ENCODE measurements at places on chromosomes 5 and 9.
A peak's percentile ranks its signal among the peaks of the same experiment; 100 is the strongest.

- no peak for DNase-seq
These were observed 47.8 kb upstream of the IER5L start for GRCh38 chr9:129225815-129226214.

- DNase-seq = no peak
These were observed 336.1 kb upstream of the SLC30A5 start for GRCh38 chr5:68757626-68758212.

DNA sequence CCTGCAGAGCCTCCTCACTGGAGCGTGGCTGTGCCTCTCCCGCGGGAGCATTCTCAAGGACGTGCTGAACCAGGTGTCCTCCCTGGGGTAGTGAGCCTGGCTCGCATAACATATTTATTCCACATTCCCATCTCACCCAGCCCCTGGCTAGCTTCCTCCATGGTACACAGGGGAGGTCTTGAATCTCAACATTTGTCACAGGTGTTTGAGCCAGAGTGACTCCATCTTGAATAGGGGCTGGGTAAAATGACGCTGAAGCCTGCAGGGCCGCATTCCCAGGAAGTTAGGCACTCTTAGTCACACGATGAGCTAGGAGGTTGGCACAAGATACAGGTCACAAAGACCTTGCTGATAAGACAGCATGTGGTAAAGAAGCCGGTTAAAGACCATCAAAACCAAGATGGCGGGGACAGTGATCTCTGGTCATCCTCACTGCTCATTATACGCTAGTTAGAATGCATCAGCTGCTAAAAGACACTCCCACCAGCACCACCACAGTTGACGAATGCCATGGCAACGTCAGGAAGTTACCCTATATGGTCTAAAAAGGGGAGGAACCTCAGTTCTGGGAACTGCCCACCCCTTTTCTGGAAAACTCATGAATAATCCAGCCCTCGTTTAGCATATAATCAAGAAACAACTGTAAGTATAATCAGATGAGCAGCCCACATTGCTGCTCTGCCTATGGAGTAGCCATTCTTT lies 273.8 kb upstream of the IRX4 start:
- DNase-seq = no peak

- no peak for DNase-seq
These were observed 268.4 kb downstream of the FAM170A start for GRCh38 chr5:119897537-119898370.

DNA sequence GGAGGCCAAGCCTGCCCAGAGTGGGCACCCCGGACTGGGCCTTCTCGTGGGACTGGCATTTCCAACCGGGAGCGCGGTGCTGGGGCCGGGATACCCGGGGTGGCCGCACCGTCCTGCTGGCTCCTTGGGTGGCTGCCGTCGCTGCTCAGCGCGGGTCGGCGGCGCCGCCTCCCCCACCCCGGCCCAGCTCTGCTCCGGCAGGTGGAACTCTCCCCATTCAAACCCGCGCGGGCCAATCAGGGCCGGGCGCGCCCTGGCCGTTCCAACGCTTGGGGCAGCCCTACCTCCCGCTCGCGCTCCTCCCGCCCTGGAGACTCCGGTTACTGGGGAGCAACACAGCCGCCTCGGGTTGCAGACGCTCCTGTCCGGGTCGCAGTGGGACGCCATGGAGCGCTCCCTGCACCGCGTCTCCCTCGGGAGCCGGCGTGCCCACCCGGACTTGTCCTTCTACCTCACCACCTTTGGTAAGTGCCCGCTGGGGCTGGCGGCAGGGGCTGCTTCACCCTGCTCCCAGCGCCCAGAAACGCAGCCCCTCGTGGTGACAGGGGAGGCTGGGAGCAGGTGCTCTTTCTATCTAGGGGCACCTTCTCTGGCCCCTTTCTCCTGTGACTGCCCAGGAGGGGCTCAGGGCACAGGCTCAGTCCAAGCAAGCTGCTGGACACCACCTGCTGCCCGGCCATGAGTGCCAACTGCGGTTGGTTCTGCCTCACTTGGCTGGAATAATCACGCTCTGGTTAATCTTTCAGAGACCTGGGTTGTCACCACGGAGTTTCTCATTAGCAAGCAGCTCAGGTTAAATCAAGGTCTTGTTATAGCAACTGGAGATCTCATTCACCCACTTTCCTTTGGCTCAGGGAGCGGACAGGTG lies at the start of gene RGS3:
Gene RGS3, plus strand, starts transcription at position 310 of the 868 bp plus-strand sequence. Its CDS starts 76 bp downstream, at position 386.
- DNase-seq = peak; percentile 44

DNA sequence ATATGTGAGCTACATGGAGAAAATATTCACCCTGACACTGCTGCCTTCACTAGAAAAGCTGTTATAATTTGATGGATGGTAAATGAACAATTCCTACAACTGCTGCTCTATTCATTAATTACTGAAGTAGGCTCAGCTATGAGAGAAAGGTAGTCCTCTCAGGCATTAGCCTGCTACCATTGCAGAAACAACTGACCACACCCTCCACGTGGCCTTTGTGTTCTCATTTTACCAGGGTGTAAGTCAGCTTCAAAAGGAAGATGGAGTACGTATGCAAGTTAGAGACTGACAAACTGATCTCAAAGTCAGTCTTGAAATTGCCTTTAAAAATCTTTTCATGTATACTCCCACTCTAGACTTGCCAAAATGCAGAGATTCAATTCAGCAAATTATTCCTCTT lies 26.3 kb upstream of the TPD52L3 start:
- DNase-seq = no peak

GRCh38 chr5:141800617-141801016 lies 77.6 kb downstream of the PCDH1 start:
- DNase-seq = no peak

- DNase-seq = peak; percentile 53
These were observed 194.8 kb downstream of the SPOCK1 start for GRCh38 chr5:137304226-137304874.

DNA sequence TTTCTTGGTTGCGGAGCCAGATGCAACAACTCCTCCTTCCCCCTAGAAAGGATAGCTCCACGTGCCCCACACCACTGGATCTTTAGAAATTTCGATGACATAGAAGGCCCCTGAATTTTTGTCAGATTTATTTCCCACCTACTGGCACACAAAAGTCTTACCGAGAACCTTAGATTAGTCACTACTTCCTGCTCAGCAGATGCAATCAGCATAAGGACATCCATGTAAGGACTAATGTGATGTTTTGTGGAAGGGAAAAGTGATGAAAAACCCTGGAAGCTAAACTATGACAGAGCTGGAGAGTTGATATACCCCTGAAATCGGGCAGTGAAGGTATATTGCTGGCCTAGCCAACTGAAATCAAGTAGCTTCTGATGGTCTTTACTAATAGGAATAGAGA lies 125.5 kb upstream of the NFIL3 start:
- no peak for DNase-seq

- DNase-seq = no peak
These were observed 391.0 kb upstream of the WWC1 start for GRCh38 chr5:167900340-167900935.

GRCh38 chr5:139495638-139496435 lies 13.3 kb upstream of the STING1 start:
- no peak for DNase-seq

DNA sequence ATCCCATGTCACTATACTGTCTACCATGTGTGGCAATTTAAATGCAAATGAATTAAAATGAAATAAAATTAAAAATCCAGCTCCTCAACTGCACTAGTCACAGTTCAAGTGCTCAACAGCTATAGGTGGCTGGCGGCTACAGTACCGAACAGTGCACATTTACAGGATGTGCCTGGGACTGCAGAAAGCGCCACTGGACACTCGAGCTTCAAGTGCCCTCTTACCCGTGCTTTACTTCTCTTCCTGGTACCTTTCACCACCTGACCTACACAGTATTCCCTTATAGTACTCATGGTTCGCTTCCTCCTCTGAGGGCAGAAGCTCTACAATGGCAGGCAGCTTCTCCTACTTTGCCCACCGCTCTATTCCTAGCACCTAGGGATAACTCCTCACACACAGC lies 166.6 kb downstream of the FANCC start:
- no peak for DNase-seq

All from NCI-H2081 treated with DMSO at 0.1 percent for 48 hours (cell line).